ENCODE measurements at places on chromosomes 5 and 9.

- H3K4me1 ChIP-seq: no peaks in the 10 kb centered on the region
- no peaks in the 10 kb centered on the region for H3K27me3 ChIP-seq
- H3K27ac ChIP-seq: no peak overlapping the region
Measured at GRCh38 chr5:16000056-16000455, 179.5 kb downstream of the MARCHF11 start.

- H3K4me3 ChIP-seq: peak overlapping the region; percentile 9
- no peaks in the 10 kb centered on the region for H3K36me3 ChIP-seq
- peaks cover 32% of the 10 kb centered on the region for H3K4me1 ChIP-seq
- H3K27me3 ChIP-seq: no peaks in the 10 kb centered on the region
Measured at GRCh38 chr9:129236441-129237145, 58.5 kb upstream of the IER5L start.

GRCh38 chr5:131279204-131279603, 15.4 kb downstream of the CDC42SE2 start:
- no peaks in the 10 kb centered on the region for H3K27me3 ChIP-seq
- H3K4me1 ChIP-seq: peaks cover 47% of the 10 kb centered on the region
- H3K4me3 ChIP-seq: no peak overlapping the region
- H3K27ac ChIP-seq: no peak overlapping the region

- H3K27ac ChIP-seq: no peak overlapping the region
- H3K4me3 ChIP-seq: no peak overlapping the region
- DNase-seq: no peak
- H3K27me3 ChIP-seq: no peaks in the 10 kb centered on the region
- peaks cover 8% of the 10 kb centered on the region for H3K4me1 ChIP-seq
Measured at GRCh38 chr5:14353726-14354474, 210.8 kb downstream of the TRIO start.

DNA sequence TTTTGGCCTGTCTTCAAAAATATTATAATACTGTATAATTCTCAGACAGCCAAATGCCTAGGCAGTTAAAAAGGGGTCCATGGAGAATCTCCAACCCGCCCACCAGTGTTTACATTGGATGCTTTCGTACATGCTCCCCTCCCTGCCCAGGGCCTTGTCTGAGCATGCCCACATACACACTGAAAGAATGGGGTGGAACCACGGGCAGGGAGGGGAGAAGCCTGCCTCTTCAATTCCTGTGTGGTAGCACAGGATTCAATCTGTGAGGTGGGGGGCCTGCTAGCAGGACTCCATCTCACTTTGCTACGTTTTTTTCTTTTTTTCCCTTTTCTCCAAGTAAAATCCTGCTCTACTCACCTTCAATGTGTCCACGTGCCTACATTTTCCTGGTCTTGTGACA, 314.7 kb upstream of the GRAMD2B start:
- peaks cover 14% of the 10 kb centered on the region for H3K4me1 ChIP-seq
- no peak for DNase-seq
- H3K36me3 ChIP-seq: no peaks in the 10 kb centered on the region

GRCh38 chr5:84961903-84962302, 577.2 kb upstream of the EDIL3 start:
- no peak overlapping the region for H3K4me3 ChIP-seq
- no peak for DNase-seq
- H3K4me1 ChIP-seq: no peaks in the 10 kb centered on the region
- no peaks in the 10 kb centered on the region for H3K36me3 ChIP-seq
- H3K27ac ChIP-seq: no peak overlapping the region
- no peaks in the 10 kb centered on the region for H3K27me3 ChIP-seq

DNA sequence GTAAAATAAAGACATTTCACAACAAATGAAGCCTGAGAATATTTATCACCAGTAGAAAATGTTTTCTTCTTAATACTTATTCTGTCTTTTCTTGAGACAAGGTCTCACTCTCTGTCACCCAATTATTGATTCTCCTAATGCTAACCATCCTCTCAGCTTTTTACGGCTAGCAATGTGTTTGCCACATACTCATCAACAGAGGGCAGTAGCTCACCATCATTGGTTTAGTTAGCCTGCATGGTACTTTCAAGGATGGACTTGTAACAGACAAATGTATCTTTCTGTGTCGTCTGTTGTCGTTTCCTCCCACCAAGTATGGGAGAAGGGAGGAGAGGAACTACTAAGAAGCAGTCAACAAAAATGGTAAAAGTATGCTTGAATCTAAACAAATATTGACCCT, 5.9 kb upstream of the ACO1 start:
- peaks cover 21% of the 10 kb centered on the region for H3K4me1 ChIP-seq
- no peak overlapping the region for H3K27ac ChIP-seq
- no peak overlapping the region for H3K4me3 ChIP-seq
- peak; percentile 79 for DNase-seq

GRCh38 chr5:131524431-131524830, 110.6 kb downstream of the RAPGEF6 start:
- no peak overlapping the region for H3K4me3 ChIP-seq
- H3K4me1 ChIP-seq: no peaks in the 10 kb centered on the region
- H3K27me3 ChIP-seq: no peaks in the 10 kb centered on the region
